ENCODE measurements at places on chromosomes 16 and 17. TPM values are rescaled to one million over a fixed set of nuclear protein-coding genes. Genes with fewer than 3 reads are reported as not detected.

- H3K36me3 ChIP-seq: no peaks in the 10 kb centered on the region
- no peaks in the 10 kb centered on the region for H3K4me1 ChIP-seq
- H3K27ac ChIP-seq: no peak overlapping the region
- no peak overlapping the region for H3K4me3 ChIP-seq
- no peak for ATAC-seq
Observed at GRCh38 chr16:47061204-47061603, 82.5 kb downstream of the NETO2 start.

- no peaks in the 10 kb centered on the region for H3K27me3 ChIP-seq
- no peak for ATAC-seq
- peaks cover 47% of the 10 kb centered on the region for H3K36me3 ChIP-seq
- peaks cover 29% of the 10 kb centered on the region for H3K4me1 ChIP-seq
Observed at GRCh38 chr17:16438173-16438556, 22.8 kb downstream of the TRPV2 start.

The SMIM22 gene
- not detected for total RNA-seq

The TBKBP1 gene
- 6.3 TPM for total RNA-seq

The TMC7 gene
- total RNA-seq: not detected

The CCDC144A gene
- 13.4 TPM for total RNA-seq
